SK-MEL-5 (cell line): ENCODE measurements at places on chromosomes 1 and 21. TPM values are rescaled to one million over a fixed set of nuclear protein-coding genes. Genes with fewer than 3 reads are reported as not detected.

- DNase-seq: no peak
Measured at GRCh38 chr1:182410620-182411273, 10.3 kb upstream of the TEDDM1 start.

DNA sequence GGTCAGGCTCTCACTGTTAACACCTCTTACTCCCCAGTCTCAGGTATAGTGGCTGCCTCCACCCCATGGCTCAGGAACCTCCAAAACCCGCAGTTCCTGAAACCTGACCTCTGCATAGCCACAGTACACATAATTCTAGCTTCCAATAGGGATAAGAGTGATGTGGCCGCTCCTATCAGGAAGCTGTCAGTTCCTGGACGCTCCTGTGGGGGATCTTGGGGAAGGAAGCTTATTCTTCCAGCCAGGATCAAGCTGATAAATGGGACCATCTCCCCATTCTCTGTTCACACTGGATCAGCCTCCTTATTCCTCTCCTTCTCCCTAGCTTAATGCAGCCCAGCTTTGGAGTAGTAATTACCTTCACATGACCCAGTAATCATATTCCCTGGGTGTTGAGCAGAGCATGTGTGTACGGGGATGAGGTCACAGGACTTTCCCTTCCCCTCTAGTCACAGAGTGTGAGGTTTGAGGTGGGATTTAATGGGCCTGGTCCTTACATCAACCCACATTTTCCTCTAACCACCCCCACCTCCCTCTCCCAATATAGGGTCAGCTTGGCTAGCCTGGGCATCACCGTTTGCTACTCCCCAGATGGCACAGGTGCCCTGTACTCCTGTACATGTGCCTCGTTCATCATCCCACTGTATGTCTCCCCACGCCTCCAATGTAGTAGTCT lies 7.0 kb upstream of the POU3F1 start:
- DNase-seq: no peak

DNA sequence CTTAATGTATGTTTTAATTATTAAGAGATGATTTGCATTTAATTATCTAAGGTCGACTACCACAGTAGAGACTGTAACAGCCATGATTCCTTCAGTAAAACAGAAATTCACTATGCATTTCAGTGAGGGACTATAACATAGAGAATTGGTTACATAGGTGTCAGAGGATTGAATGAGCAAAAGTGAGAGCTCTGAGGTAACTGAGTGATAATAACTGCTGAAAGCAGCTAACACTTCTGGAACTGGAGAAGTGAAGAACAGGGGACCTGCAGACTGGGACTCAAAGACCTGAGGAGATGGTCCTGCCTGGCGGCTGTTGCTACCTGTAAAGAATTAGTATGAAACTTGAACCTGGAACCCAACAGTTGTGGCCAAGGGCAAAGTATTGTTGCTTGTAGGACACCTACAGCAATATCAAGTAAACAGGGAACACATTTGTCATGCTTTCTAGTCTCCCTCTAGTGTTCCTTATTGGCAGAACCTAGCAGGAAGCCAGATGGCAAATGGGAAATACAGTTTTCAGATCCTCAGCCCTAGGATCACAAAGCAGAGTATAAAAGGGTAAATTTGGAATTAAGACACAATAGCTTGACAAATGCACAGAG lies 110.6 kb downstream of the HS2ST1 start:
- DNase-seq: peak; percentile 60

- no peak for DNase-seq
Measured at GRCh38 chr1:100881687-100882086, 13.0 kb downstream of the EXTL2 start.

The NTRK1 gene
- total RNA-seq: 0.32 and 0.53 TPM in 2 replicates

DNA sequence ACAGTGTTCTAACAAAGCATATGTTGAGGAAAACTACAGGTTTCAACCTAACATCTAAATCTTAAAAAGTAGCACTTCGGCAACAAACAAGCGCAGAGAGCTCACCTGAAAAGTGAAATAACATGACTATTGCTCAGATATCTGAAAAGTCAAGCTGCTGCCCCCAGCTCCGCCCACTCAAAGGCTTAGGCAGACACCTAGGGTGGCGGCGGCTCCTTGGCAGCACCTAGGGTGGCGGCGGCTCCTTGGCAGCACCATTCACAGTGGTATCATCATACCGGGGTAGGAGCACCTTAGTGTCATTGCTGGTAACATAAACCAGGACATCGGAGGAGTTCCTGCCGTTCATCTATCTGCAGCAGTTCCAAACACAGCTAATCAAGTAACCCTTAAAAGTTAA lies 4.2 kb upstream of the S100A12 start:
- DNase-seq: no peak
